AG20443 (cell line): ENCODE measurements at places on chromosomes 12 and 14.

DNA sequence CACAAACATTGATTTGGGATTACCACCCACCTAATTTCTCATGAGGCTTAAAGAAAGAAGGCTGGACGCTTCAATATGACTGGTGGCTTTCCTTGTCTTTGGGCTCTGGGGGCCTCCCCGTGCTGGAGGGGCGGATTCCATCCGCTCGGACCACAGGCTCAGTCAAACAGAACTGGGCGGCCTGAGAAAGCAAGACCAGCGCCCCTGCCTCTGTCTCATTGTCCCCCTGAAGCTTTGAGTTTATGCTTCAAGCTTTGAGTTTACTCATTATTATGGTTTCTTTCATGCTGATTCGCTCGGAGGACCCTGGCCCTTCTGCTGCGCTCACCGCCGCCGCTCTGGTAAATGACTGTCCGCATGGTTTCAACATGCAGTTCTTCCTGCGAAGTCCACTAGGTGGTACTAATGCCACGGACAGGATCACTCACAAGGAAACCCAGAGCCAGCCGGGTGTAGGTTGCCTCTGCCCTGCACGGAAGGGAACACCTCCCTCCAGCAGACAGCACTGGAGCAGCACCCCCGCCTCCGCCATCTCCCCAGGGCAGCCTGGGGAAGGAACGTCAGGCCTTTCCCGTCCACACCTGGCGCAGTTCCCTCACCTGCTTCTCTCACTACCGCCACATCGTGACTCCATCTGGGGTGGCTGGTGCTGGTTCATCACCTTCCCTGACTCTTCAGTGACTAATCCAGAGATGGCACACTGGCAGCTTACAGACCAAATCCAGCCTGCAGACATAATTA is 13.2 kb upstream of the TIGAR start:
- peak; percentile 91 for DNase-seq

- DNase-seq: no peak
Measured at GRCh38 chr12:132812631-132813305, 15.9 kb downstream of the GOLGA3 start.

- no peak for DNase-seq
Measured at GRCh38 chr14:79856381-79856780, 354.9 kb downstream of the DIO2 start.

DNA sequence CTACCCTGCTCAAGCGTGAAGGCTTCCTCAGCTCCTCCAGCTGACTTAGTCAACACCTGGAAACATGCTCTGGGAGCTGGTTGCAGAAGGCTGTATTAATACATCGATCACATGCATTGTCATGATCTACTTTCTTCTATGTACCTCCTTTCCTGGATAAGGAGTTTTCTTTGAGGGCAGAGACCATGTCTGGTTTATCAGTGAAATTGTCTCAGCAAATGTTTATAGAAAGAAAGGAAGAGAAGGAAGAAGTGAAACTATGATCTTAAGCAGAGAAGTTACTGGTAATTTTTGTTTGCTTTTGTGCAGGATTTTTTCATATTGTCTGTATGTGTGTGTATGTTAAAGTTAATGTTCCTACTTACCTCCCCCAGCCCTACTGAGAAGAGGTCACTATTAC is 4.5 kb downstream of the DYRK4 start:
- DNase-seq: no peak

DNA sequence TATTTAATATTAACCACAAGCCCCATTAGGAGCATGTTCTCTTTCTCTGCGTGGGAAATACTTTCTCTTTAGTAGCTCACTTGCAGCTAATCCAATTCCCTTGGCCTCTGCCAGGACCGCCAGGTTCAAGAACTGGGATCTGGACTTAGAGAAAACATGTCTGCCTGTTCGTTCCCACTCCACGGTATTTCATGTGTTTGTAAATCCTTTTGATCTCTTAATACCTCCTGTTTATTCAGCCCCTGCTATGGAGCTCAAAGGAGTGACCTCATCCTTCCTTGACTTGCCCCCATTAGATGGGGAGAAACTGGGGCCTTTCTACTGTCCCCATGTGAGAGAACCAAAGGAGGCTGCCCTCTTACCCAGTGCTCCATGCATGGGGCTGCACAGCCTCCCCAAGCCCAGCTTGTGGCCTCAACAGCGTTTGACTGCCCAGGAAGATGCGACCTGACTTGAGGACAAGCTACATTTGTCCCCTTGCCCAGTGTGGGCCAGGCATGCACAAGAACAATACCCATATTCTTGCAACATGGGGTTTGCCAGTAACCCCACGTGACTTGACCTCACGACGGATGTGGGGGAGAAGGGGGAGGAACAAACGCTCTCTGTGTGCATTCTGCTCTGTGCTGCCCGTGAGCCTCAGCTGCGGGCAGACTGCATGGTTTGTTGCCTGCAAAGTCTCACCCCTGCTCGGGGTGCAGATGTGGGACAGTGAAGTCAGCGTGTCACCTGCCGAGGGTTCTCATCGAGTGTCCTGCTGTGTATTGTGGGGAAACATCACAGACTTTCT is 30.3 kb downstream of the CD9 start:
- peak; percentile 54 for DNase-seq

GRCh38 chr12:67939611-67940010 is 49.6 kb upstream of the IFNG-AS1 start:
- DNase-seq: no peak

DNA sequence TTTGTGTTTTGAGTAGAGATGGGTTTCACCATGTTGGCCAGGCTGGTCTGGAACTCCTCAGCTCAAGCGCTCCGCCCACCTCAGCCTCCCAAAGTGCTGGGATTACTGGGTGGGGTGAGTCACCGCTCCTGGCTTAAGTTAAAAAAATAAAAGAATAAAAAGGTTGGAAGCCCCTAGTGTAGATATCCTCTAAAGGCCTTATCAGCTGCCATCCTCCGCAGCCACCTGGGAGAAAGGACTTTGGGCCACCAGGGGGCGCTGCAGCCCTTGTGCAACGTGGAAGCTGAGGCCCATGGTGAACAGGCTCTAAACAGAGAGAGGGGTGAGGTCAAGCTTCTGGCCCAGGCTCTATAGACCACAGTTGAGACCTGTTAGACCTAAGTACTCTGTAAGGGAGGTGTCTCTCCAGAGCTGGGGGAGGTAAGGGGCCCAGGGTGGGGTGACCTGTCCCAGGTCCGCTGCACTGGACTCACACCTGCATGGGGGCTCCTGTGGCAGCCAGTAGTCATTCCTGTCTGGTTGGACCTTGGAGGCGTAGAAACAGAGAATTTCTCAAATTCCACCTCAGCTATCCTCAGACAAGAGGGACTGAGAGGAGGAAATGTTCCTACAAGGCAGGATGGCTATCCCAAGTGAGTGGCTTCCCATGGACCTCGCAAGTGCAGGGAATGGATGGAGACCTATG is 14.0 kb upstream of the RACGAP1 start:
- DNase-seq: peak; percentile 79

DNA sequence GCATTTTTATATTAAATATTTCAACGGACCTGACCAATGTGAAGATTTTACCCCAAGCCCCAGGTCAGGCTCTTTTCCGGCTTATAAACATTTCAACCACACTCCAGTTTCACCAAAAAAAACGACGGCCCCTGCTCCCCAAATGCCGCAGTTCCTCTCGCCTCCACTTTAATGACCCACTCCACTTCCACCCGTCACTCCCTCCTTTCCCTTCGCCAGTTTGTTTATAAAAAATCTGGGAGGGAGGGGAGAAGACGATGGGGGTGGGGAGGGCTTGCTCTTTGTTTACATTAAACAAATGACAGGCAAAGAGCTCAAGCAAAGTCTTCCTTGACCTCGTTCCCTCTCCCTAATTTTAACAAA is 5.4 kb downstream of the SIX6 start:
- no peak for DNase-seq

GRCh38 chr12:76611533-76611932 is 52.0 kb upstream of the OSBPL8 start:
- peak; percentile 79 for DNase-seq

- peak; percentile 9 for DNase-seq
Measured at GRCh38 chr12:99767809-99768208, 120.3 kb downstream of the GARIN6 start.

- DNase-seq: no peak
Measured at GRCh38 chr12:11164384-11164783, 6.6 kb upstream of the SMIM10L1 start.

DNA sequence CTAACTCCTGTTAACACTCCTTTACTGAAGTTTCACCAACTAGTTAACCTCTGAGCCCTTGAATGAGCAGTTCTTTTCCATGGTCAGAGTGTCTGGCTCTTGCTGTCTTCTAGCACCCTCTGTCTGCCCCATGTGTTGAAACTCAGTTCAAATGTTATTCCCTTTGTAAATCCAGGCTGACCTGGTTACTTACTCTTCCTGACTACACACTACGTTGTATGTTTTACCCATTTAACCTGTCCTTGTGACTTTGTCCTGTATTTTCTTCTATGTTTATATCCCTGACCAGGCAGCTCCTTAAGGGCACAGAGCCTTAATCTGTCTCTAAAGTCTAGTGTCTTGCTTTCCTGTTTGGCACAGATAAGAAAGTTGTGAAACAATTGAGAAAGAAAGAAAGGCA is 389.0 kb upstream of the RPL10L start:
- no peak for DNase-seq

DNA sequence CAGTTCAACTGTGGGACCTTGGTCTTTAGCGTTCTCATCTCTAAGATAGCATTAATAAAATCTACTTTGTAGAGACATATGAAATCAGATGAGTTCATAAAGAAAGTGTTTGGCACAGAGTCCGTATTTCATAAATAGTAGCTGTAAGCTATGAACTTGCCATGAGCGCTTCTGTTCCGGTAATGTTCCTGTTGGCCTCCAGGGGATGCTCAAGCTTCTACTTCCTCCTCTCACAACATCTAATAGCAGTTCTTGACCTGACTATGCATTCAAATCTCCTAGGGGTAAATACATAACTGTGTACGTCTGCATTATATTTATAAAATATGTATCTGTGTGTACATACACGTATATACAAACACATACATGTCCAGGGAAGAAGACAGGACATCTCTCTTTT is 288.2 kb upstream of the TMPO start:
- DNase-seq: peak; percentile 16

DNA sequence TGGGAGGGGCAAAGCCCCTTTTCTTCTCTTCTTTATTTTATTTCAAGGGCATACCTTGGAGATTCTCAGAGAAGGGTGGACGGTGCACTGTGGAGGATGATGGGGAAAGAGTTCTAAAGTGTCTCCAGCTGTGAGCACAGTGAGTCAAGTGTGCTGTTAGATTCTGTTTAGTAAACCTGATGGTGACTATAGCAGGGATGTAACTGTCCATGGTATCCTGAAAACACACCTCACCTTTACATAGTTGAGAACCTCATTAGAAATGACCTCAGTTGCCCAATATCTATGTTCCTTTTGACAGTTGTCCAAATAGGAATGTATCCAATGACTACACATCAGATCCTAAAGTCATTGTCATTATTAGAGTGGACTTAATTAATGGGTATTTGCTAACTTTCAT is 38.0 kb downstream of the CNTN1 start:
- DNase-seq: no peak

DNA sequence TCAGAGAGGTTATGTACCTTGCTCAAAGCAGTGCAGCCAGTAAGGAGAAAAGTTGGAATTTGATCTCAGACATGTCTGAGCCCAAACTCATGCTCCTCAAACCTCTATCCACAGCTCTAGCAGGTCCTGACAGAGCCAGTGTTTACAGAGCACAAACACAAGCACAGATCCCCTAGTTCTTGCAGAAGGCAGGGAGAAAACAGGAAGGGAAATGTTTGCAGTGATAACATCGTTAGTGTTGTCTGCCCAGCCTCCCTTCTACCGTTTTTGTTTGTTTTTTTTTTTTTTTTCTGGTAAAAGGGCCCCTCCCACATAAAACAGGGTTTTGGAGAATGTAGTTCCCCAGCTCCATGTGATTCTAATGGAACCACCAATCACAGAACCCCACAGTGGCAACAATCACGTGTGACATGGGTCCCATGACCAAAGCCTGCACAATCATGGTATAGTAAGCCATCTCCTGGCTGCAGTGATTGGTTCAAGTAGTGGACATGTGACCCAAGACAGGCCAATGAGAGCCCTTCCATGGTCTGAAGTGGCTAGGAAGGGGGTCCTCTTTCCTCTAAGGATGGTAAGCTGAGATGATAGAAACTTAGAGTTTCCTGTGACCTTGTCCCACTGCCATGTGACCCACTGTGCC is 513.4 kb downstream of the MED13L start:
- DNase-seq: no peak

DNA sequence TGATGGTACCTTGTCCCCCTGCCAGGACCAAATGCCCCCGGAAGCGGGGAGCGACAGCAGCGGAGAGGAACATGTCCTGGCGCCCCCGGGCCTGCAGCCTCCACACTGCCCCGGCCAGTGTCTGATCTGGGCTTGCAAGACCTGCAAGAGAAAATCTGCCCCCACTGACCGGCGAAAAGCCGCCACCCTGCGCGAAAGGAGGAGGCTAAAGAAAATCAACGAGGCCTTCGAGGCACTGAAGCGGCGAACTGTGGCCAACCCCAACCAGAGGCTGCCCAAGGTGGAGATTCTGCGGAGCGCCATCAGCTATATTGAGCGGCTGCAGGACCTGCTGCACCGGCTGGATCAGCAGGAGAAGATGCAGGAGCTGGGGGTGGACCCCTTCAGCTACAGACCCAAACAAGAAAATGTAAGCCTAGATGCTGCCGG is 410 bp downstream of the MYF6 start:
- DNase-seq: no peak

GRCh38 chr14:69014829-69015259 is 35.7 kb upstream of the ACTN1 start:
- no peak for DNase-seq

DNA sequence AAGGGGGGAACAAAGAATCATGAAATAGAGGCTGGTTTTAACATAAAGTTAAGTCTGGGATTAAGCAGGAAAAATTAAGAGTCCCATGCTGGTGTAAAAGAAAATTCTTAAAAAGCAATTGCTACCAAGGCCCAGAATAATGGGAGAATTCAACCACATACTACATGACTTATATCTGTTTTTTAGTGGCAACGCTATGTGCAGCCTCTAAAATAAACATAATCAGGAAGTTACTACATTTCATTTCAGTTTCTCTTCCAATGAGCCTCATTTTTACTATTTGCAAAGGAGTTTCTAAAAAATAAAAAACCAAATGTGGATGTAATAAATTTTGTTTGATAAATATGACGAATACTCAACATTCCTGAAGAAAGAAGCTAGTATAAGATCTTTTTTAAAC is 58.1 kb downstream of the CPNE8 start:
- DNase-seq: no peak

DNA sequence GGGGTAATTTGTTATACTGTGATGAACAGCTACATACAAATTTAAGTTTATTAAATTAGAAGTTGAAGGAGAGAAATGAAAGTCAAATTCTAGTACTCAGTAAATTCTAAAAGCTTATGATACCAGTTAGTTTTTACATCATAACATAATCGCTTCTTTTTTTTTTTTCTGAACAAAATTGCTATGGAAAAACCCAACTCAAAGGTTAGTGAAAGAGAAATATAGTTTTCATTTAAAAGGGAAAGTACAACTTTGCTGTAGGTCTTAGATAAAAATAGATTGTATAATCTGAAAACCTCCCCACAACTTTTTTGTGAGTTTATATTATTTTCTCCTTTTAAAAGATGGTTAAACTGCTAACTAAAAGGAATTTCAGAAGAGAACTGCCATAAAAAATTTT is 53.7 kb upstream of the LRRK2 start:
- DNase-seq: no peak

GRCh38 chr14:60977847-60978246 is 3.0 kb downstream of the TRMT5 start:
- DNase-seq: no peak

GRCh38 chr12:2205996-2206395 is 153.2 kb downstream of the CACNA1C start:
- no peak for DNase-seq
